Iris pigment epithelial cell (primary cell): ENCODE measurements at places on chromosomes 6 and 20.

DNA sequence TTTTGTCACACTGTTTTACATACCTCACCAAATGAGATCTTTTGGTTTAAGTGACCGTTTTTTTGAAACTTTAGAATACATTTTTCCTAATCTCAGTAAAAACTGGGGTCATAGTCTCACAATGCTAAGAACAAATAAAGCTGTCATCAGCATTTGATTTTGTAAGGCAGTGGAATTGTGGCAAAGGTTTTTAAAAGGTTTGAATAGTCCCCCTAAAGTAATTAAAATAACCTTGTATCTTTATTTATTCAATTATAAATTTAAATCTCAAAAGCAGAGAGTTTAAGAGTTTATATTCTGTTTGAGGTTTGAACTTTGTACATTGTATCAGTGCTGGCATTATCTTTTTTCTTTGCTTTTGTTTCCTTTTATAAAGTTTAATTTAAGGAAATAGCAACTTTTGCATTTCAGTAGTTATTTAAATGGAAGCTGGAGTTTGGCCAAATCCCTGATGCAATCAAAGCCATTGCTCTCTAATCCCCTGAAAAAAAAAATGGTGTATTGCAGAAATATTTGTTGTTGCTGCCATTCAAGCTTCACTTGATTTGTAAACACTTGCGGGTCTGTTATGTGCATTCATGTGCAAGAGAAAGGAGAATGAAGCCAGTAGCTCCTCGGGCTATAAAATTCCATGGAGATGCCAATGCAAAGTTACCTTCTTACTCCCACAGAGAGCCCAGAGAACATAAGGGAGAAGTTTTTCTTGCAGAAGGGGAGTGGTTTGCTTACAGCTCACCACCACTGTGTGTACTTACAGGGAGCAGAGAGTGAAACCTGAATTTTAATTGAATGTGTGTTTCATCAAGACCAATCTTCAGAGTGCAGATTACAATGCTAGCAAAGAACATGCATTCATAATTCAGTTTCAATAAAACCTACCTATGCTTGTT, 391.8 kb downstream of the ARHGAP18 start:
- peak; percentile 81 for DNase-seq

DNA sequence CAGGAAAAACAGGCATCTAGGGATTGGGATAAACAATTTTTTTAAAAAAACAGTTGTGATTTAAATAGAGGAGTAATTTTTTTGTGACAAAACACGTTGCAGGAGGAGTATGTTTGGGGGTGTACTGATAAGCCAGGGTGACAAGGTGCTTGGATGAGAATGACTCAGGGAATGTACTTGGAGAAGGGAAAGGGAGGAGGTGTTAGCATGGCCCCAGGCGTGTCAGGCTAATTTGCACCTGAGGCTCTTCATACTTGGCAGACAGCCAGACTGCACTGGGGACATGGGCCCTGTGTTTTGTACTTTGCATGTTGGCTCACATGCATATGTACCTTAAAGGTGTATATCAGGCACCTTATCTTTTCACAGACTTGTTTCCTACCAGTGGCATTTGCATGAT, 22.8 kb downstream of the PANK2 start:
- no peak for DNase-seq

DNA sequence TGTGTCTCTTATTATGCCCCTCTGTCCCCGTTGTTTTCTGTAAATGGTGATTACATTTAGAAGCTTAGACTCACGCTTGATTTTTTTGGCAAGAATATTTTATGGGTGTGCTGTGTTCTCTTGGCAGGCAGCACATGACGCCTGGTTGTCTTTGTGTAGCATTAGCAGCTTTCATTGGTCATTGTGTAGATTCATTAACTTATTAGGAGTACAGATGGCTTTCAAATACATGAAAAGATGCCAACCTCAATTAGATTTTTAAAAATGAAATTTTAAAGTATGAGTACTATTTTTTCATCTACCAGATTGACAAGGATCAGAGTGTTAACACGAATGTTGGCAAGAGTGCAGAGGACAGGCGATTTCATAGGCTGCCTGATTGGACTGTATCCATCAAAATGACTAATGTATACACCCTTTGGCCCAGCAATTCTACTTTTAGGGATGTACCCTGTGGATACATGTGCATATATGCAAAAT, 15.2 kb downstream of the COX4I2 start:
- peak; percentile 52 for DNase-seq

DNA sequence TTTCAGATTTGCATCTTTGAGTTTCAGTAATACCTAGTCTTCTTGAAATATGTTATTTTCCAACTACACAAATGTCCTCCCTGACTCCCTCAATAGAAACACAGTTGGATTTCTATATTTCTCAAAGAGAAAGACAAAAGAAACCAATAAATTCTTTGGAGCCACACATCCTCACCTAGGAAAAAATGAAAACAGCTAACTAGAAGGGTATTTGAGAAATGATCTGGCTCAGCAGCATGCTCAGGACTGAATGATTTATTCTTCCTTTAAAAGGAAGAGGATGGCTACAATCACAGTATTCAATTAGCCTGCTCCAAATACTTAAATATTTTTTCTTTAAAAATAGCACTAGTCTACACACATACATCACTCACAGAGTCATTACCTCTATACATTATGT, 196.4 kb upstream of the TENT5A start:
- DNase-seq = no peak

- DNase-seq = no peak
These were observed 4.7 kb downstream of the SLC16A10 start for GRCh38 chr6:111091987-111092386.

DNA sequence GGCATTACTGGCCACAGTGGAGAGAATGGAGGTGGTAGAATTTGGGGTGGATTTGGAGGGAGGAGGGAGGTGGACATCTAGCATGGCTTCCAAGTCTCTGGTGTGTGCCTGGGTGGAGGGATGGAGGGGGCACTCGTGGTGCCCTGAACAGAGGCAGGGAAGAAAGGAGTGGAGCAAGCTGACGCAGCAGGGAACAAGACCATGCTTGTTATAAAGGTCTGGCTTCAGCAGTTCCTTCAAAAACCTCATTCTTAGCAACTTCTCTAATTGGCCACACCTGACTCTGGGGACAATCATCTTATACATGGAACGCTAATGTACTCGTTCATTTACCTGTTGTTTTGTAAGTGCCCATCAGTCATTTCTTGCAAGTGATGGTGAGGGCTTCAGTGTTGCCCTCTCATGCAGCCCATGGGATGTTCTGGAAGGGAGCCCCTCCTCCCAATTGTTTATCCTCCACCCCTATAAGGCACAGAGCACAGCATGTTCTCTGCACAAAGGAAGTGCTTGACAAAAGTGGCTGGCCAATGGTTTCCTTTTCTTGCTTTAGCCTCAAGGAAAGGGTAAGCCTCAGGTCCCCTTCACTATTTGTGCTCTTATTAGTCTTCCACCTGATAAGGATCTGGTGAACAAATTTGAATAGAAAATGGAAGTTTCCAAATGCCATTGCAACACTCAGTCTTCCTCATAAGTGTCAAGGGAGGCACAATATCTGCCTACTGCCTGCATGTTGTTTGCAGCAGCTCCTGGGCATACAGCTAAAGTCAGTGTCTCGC, 39.3 kb downstream of the GFOD1 start:
- no peak for DNase-seq

DNA sequence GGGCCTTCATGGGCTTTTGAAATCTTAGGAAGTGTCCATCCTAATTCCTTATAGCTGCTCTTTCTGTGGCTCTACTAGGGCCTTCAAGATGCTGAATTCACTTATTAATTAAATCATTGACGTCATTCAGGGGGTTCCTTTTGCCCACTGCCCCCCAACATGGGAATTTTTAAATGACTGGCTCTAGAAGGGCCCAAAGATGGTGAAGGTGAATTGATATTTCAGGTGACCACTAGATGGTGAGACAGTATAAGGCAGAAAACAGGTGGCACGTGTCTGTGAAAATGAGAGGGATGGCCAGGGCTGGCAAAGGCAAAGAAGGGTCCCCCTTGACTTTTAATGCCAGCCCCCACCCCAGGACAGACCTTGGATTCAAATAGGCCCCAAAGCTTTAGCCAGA, 11.8 kb downstream of the GNAS start:
- DNase-seq = no peak
